GM12892 (cell line): ENCODE measurements at places on chromosomes 5 and 9.

DNA sequence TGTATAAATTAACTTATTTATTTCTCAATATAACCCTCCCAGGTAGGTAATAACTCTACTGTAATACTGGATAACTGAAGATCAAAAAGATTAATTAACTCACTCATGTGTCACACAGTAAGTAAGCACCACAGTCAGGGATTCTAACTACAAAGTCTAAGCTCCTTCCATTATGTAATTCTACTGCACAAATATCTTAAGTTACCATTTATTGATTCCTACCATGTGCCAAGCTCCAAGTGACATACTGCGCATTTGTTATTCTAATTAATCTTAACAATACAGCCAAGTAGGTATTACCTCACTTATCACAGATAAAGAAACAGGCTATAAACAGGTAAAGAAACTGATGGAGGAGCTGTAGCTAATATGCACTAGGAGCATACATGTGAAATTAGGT, 58.3 kb downstream of the RANBP6 start:
- DNase-seq, result no peak

DNA sequence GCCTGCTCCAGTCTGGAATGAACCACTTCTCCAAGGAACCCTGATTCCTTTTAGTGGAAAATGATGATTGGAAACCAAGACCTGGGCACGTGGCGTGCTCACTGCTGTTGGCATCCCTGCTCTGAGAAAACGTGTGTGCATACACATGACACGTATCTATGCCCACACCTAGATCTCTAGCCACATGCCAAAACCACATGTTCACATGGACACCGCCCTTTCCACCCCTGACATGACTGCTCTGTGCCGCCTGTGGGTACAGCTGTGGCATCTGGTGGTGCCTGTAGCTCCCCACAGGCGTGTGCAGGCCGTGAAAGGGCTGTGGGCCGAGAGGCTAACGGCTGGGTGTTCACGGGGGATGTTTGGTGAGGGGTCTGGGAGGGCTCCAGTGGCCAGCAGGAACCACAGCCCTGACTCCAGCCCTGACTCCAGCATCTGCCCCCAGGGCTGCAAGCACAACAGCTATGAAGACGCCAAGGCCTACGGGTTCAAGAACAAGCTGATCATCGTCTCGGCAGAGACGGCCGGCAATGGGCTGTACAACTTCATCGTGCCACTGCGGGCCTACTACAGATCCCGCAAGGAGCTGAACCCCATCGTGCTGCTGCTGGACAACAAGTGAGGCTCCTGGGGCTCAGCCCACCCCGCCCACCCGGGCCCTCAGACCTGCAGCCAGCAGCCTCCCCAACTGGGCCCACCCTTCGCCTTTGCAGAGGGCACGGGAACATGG, 75.1 kb downstream of the KCNT1 start:
- DNase-seq, result no peak

GRCh38 chr9:3508521-3509291, 17.1 kb downstream of the RFX3 start:
- no peak for DNase-seq

DNA sequence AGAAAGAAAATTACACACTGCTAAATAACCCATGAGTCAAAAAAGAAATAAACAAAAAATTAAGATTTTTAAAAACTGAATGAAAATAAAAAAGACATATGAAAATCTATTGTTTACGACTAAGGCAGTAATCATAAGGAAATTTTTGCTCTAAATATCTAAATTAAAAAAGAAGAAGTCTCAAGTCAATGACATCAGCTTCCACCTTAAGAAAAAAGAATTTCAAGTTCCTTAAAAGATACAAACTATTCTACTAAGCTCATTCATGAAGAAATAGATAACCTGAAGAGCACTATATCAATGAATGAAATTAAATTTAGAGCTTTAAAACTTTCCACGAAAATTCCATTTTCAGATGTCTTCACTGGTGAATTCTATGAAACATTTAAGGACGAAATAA, 15.7 kb upstream of the STARD4 start:
- DNase-seq, result no peak

DNA sequence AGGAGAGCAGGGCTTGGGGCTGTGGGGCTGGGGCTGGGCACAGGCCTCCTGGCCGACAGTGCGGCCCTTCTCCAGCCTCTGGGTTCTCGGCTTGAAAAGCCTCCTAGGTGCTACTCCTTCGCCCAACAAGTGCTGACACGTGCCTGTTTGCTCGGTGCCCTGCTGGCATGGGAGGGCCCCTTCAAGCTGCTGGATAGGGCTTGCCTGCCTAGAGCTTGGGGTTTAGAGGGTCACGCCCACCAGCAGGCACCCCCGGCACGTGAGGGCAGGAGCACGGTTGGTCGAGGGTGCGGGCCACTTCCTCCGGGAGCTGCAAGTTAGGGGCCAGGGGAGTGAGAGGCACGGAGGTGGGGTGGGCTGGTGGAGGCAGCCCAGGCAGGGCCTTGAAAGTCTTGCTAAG, 106.2 kb downstream of the RXRA start:
- no peak for DNase-seq
